ENCODE measurements at places on chromosomes 12 and 14. TPM values are rescaled to one million over a fixed set of nuclear protein-coding genes. Genes with fewer than 3 reads are reported as not detected.

GRCh38 chr14:71742485-71742884, 189.7 kb upstream of the RGS6 start:
- no peak for DNase-seq

DNA sequence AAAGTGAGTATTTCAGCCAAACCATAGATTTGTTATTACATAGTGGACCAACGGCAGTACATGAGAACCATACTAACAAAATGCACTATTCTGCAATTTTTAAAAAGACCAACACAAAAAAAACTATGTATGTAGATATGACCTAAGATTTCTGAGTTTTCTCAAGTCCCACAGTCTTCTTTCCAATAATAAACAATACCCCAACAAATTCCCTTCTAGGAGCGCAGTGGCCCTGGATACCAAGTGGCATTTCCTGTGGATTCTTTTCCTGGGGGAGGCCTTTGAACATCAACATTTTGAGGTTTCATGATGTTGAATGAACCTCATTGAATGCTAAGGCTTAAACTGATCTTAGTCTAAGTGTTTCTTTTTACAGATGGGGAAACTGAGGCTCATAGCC, 210.5 kb downstream of the BCAT1 start:
- DNase-seq: no peak

DNA sequence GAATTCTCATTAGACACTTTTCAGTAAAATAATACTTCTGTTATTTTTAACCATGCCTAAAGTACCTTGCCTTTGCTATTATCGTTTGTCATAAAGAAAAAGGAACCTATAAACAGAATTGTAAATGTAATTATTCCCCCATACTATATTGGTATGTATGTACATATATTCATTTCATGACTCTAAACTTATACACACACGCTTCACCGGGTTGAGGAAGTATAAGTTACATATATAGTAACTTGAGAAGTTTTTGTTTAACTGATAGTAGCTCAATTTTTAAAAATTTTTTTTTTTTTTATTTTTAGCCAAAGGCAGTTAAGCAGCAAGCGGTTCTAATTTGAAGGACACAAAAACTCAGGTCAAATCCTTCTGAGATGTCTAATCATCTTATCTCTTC, 107.6 kb downstream of the PLEKHG7 start:
- no peak for DNase-seq

The TAS2R50 gene
- total RNA-seq: 0.54 TPM

- DNase-seq: no peak
Observed at GRCh38 chr12:57829025-57829777, 10.7 kb upstream of the AVIL start.

GRCh38 chr12:15613981-15614380, 175.2 kb downstream of the EPS8 start:
- no peak for DNase-seq

The TMEM253 gene
- 0.59 TPM for total RNA-seq

All from HCT116 (cell line).